ENCODE measurements at places on chromosomes 3 and 15. TPM values are rescaled to one million over a fixed set of nuclear protein-coding genes. Genes with fewer than 3 reads are reported as not detected.
A peak's percentile ranks its signal among the peaks of the same experiment; 100 is the strongest.

DNA sequence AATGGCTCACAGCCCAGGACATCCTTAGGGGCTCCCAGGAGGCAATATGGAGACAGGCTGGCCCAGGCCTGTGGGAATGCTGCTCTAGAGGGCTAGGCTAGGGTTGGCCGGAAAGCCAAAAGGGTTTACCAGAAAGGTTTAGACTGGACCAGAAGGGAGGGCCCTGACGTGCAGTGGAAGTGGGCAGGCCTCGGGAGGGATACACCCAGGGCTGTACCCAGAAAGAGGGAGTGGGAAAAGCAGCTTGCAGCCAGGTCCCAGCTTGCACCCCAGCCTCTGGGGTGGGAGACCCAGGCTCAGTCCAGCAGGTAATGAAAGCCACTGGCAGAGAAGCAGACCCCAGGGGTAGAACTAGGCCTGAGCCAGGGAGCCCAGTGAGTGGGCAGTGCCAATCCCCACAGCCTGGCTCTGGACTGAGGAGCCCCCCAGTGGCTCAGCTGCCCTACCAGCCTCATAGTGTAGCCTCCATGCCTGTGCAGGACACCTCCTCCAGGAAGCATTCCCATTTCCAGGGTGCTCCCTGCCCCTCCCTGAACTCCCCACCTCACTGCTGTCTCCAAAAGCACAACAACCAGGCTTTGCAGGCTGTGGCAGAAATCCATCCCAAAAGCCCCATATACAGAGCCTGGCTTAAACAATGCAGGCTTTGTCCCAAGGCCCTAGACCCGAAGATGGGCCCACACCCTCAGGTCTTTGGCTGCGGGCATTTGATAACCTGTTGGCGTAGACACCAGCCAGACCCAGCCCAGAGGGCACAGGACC lies 3.5 kb downstream of the GORASP1 start:
- no peak for DNase-seq
- H3K36me3 ChIP-seq: no peaks in the 10 kb centered on the region
- H3K4me3 ChIP-seq: no peak overlapping the region
- no peak overlapping the region for H3K27ac ChIP-seq

DNA sequence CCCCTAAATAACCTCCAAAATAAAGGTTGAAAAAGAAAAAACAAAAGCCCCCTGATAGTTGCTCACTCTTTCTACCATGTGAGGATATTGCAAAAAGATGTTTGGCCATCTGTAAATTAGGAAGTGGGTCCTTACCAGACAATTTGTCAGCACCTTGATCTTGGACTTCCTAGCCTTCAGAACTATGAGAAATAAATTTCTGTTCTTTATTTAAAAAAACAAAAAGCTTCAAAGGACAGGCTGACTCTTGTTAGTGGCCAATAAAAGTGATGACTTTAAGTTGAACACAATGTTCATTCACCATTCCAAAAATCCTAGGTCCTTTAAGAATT lies 103.5 kb downstream of the CBLB start:
- no peaks in the 10 kb centered on the region for H3K27me3 ChIP-seq
- no peaks in the 10 kb centered on the region for H3K4me1 ChIP-seq
- no peaks in the 10 kb centered on the region for H3K36me3 ChIP-seq
- DNase-seq: no peak
- no peak overlapping the region for H3K4me3 ChIP-seq
- no peak overlapping the region for H3K27ac ChIP-seq

- no peaks in the 10 kb centered on the region for H3K27me3 ChIP-seq
- no peaks in the 10 kb centered on the region for H3K36me3 ChIP-seq
- no peaks in the 10 kb centered on the region for H3K4me1 ChIP-seq
- no peak for DNase-seq
- no peak overlapping the region for H3K27ac ChIP-seq
- H3K4me3 ChIP-seq: no peak overlapping the region
Measured at GRCh38 chr3:145188079-145188770, 972.8 kb downstream of the PLOD2 start.

Gene AADAC
- not detected for total RNA-seq

Gene ACAN
- total RNA-seq: 2.5 TPM

GRCh38 chr15:59685737-59686297 lies 3.3 kb downstream of the BNIP2 start:
- DNase-seq: no peak
- H3K36me3 ChIP-seq: peaks cover 19% of the 10 kb centered on the region
- H3K4me1 ChIP-seq: no peaks in the 10 kb centered on the region
- no peak overlapping the region for H3K27ac ChIP-seq
- no peak overlapping the region for H3K4me3 ChIP-seq

GRCh38 chr15:51492528-51492927 lies 130.0 kb downstream of the DMXL2 start:
- no peak for DNase-seq
- H3K36me3 ChIP-seq: peaks cover 39% of the 10 kb centered on the region
- no peaks in the 10 kb centered on the region for H3K4me1 ChIP-seq
- H3K27ac ChIP-seq: no peak overlapping the region
- no peak overlapping the region for H3K4me3 ChIP-seq

DNA sequence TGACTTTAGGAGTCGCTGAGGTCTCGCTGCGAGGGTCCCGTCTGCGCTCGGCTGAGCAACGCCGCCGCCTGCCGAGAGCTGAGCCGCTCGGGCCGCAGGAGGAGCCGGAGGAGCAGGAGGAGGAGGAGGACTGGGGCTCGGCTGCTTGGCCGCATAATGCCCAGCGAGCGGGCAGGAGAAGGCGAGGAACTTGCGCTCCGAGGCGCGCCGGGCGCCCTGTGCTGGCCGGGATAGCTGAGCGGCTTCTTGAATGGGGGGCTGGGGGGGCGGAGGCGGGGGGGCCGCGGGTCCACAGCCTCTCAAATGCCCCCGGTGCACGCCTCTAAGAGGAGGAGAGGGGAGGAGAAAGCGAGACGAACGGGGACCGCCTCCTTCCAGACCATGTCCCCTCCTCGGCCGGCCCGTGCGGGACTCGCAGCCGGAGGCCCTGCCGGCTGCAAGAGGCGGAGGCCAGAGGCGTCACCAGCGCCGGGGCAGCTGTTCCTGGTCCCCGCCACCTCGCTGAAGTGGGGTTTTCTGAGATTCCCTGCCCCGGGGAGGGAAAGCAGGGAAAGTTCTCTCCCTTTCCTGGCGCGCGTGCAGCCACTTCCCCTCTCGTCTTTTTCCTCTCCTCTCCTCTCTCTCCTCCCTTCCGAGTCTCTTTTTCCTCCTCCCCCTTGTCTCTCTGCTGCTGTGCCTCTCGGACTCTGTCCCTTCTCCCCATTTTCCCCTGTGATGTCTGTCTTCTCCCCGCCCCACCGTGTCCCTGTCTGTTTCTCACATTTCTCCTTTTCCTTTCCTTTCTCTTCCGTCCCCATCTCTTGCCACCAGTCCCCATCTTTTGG lies at the start of gene ADAMTS9:
ADAMTS9 (minus strand) TSS at position 220 of the 824 bp plus-strand sequence. CDS start 343 bp downstream, outside the sequence.
- H3K4me1 ChIP-seq: peaks cover 62% of the 10 kb centered on the region
- peak within 1 kb of the TSS; percentile 93 for H3K27ac ChIP-seq
- H3K4me3 ChIP-seq: peak within 1 kb of the TSS; percentile 71
- DNase-seq: peak; percentile 57
- H3K36me3 ChIP-seq: no peaks in the 10 kb centered on the region
- no peaks in the 10 kb centered on the region for H3K27me3 ChIP-seq

DNA sequence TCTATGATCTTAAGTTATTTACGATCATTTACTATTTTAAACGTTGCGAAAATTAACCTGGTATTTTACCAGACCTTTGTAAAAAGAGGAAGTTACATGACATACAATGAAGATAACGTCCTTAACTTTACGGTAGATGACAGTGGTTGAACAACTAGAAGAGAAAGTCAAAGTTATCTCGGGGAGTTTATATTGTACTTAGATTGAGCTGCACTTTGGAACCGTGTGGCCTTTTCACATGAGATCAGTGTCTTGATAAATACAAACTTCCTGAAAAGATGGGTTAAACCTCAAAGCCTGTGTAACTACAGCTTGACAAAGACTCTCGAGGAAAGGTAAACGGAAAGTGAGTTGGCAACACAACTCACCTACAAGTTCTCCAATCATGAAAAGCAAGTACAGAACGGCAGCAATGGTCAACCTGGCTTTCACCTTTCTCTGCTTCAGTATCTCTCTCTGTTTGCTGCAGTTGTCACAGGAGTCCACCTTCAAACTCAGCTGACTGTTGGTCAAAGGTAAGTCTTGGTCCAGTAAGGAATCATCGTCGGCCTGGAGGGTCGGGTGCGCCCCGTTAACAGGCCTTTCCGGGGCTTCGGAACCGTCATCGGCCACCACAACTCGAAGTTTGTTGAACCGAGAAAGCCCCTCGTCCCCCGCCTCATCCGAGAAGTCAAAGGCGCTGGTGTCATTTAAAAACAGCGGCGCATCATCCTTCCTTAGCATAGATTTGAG lies 793 bp downstream of the SLC30A4 start:
- no peaks in the 10 kb centered on the region for H3K27me3 ChIP-seq
- no peak for DNase-seq
- peaks cover 34% of the 10 kb centered on the region for H3K4me1 ChIP-seq

Gene ETFA
- total RNA-seq: 96.9 TPM

GRCh38 chr15:71109130-71109529 lies 6.1 kb upstream of the THSD4 start:
- H3K4me1 ChIP-seq: no peaks in the 10 kb centered on the region
- no peaks in the 10 kb centered on the region for H3K36me3 ChIP-seq
- no peak overlapping the region for H3K4me3 ChIP-seq
- no peak overlapping the region for H3K27ac ChIP-seq

Gene CACNA1D
- 5.7 TPM for total RNA-seq

GRCh38 chr3:29827756-29828155 lies 546.9 kb downstream of the RBMS3 start:
- H3K4me1 ChIP-seq: no peaks in the 10 kb centered on the region
- DNase-seq: no peak
- H3K27ac ChIP-seq: no peak overlapping the region
- no peaks in the 10 kb centered on the region for H3K27me3 ChIP-seq

Gene AMIGO3
- not detected for total RNA-seq

DNA sequence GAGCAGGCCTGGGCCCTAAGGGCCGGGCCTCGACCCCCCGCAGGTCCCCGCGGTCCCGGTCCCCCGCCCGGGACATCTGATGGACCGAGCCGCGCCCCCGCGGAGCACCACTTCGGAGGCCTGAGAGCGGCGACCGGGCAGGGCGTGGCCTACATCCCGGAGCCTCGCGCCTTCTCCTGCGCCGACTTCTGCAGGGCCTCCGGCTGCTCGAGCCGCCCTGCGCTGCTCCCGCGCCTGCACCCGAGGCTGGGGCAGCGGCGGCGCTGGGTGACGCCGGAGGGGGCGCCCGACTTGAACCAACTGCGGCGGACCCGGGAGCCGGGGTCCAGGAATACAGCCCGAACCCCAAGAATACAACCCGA lies 14.9 kb upstream of the GP9 start:
- peaks cover 9% of the 10 kb centered on the region for H3K4me1 ChIP-seq
- no peaks in the 10 kb centered on the region for H3K36me3 ChIP-seq
- DNase-seq: no peak
- H3K27ac ChIP-seq: no peak overlapping the region
- H3K4me3 ChIP-seq: no peak overlapping the region
- H3K27me3 ChIP-seq: peaks cover 23% of the 10 kb centered on the region

- DNase-seq: no peak
- no peak overlapping the region for H3K27ac ChIP-seq
- no peaks in the 10 kb centered on the region for H3K4me1 ChIP-seq
Measured at GRCh38 chr15:91228383-91228782, 128.3 kb downstream of the SV2B start.

Gene PRTG
- 12.8 TPM for total RNA-seq

Gene CELF6
- 8.2 TPM for total RNA-seq

GRCh38 chr3:13575459-13576061 lies 26.6 kb downstream of the FBLN2 start:
- peaks cover 32% of the 10 kb centered on the region for H3K4me1 ChIP-seq
- H3K4me3 ChIP-seq: no peak overlapping the region
- peaks cover 28% of the 10 kb centered on the region for H3K36me3 ChIP-seq

DNA sequence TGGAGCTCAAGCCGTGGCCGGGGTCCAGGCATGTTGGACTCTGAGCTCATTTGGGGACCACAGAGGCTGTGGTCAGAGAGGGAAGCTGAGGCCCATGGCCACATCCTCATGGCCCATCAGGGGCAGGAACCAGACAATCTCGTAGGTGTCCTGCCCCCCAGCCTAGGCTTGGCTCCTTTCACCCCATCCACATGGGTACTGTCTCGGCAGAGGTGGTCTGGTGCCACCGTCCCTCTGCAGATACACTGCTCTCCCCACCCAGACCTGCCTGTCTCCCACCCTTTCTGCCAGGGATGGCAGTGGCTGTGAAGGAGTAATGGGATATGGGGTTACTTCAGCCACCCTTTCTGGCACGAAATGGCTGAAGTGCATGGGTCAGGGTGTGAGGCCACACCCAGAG lies 7.9 kb downstream of the PRSS50 start:
- peaks cover 3% of the 10 kb centered on the region for H3K4me1 ChIP-seq
- H3K27ac ChIP-seq: no peak overlapping the region
- no peaks in the 10 kb centered on the region for H3K36me3 ChIP-seq
- DNase-seq: no peak
- no peaks in the 10 kb centered on the region for H3K27me3 ChIP-seq

Data from tibial nerve (tissue), 4 donors.